ENCODE measurements at places on chromosomes 11 and 22.
A peak's percentile ranks its signal among the peaks of the same experiment; 100 is the strongest.

DNA sequence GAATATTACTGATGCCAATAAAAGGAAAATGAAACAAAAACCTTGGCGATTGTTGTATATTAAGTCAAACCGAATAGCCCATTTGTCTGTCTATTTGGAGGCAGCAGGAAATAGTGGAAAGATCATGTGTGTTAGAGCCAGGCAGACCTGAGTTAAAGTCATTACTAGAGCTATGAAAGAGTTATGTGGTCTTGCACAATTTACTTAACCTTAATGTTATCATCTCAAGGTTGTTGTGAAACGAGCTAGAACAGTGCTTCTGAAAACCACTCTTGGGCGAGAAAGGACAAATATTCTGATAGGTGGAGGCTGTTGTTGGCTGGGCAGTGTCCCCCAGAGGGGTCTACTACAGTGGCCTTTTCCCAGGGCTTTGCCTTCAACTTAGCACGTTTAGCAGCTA is 60.0 kb upstream of the NUP160 start:
- DNase-seq = no peak

DNA sequence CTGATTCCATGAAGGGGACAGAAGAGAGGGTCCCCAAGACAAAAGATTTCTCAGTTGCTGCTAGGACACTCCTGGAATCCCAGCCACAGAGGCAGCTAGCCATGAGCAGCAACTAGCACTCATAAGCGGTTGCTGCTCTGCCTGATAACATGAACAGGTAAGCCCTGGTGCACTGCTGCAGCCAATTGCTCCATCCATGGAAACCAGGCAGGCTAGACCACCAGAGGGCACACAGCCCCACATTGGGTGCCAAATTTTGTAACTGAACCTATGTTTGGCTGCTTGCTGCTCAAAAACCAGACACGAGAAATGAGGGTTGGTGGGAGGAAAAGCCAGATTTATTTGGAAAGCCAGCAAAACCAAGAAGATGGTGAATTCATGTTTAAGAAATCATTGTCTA is 21.9 kb upstream of the QSER1 start:
- DNase-seq = no peak

- DNase-seq = peak; percentile 1
Observed at GRCh38 chr11:1828542-1828941, 6.2 kb upstream of the SYT8 start.

DNA sequence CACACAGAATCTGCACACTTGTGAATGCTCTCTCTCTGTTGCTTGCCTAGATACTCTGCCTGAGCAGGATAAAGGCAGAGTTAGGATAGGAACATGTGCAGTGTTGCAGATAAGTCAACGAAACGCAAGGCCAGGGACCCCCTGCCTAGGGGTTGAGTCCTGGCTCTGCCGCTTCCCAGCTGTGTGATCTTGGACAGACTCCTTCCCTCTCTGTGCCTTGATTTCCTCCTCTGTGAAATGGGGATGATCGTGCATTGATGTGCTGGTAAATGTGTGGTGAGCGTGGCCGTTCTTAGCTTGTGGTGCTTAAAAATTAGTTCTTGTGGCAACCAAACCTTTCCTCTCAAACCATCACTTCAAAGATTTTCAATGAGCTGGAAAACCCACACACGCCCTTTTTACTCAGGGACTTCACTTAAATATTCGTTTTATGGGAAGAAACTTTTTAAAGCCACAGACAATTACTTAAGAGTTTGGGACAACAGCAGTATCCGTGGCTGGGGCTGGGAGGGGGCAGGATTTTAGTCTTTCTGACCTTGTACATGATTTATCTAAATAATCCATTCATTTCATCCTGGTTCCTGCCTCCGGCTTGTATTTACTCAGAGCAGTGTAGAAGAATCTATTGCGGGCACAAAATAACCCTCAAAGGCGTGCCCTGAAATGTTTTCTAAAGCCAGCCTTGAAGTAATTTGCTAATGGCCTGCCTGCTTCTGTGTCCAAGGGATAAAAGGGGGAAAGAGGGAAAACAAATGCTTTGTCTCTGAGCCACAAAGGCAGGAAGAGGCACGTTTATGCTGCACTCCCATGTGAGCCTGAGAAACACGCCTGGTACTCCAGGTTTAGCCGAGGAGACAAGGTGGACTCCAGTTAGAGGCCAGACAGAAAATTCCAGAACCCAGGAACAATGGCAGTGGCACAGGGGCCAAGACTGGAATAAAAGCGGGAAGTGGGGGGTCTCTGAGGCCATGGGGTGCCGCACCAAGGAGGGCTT is 85.0 kb upstream of the CRYBB3 start:
- DNase-seq = no peak

GRCh38 chr11:121194731-121195596 is 93.9 kb downstream of the TECTA start:
- no peak for DNase-seq
